BE2C (cell line): ENCODE measurements at places on chromosomes 5 and 9.

DNA sequence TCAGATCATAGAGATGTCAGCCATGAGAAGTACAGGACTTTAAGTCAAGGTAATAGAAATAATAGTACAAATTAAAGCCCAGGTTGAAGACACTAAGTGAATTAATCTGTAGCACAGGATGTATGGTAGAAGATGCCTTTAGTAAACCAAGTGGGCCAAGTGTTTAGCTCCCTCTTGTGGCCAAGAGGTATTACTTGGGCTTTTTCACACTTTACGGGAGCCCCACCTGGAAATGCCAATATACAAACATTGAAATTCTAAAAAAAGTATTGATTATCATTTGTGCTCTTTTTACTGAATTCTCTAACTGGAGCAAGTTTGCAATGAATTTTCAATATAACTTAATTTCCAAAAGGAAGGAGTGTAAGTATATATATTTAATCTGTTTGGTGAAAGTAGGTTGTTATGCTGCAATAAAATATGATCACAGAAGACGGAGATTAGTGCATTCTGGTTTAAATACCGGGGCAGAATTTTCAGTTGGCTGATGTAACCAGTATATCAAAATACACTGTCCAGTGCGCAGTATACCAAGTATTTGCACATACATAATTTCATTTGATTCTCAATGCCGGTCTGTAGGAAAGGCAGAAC, 84.7 kb downstream of the PARP8 start:
- peak; percentile 21 for DNase-seq

DNA sequence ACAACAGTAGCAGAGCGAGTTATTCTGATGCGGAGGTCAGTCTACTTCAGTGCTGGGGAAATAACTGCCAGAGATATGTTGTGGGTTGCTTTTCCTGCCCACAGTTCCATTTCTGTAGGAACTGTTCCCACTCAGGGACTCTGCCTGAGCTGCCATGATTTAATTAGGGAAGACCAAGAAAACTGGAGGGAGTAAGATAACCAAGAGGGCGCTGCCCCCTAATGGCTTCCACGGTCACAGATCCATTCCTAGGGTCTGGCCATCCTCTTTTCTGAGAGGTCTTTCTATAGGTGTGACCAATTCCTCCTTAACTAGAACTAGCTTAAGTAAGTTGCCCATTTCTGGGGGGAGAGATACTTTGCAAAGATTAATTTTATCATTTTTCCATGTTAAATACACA, 125.9 kb downstream of the APBA1 start:
- peak; percentile 70 for DNase-seq

DNA sequence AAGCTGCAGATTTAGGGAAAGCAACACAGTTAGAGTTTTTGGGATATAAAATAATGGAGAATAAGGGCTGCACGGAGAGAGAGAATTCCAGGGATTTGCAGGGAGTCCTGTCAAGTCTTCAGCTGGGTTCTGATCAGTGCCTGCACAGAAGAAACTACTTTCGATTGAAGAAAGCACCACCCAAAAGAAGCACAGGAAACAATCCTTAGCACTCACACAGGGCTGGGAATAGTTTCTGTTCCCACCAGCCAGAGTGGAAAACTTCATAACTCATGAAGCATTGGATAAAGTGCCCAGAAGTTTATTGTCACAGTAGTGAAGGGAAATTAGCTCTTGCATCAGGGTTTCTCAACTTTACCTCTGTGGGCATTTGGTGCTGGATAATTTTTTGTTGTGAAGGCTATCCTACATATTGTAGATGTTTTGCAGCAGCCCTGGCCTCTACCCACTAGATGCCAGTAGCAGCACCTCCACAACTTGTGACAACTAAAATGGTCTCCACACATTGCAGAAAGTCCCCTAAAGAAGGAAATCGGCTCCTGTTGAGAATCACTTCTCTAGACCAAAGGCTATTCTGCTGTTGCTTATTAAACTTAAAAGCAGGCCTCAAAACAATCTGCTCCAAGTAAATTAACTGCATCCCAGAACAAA, 71.0 kb upstream of the FAM120A start:
- DNase-seq: no peak

- no peak for DNase-seq
Measured at GRCh38 chr5:81838307-81838906, 87.5 kb upstream of the SSBP2 start.

DNA sequence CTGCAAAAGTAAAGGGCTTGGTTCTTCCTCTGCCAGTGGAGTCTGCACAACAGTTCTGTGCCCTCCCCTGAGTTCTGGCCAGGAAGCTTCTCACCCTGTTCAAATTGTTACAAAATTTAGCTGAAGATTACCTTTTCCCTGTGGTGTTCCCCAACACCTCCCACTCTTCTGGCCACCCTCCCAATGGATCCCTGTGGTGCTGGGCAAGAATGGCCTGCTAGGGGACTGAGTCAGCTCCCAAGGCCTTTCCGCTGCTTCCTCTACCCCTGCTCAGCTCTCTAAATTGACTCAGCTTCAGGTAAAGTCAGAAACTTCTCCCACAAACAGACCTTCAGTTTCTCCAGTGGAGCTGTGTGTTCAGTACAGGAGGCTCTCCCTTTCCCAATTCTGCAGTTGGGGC, 186.0 kb downstream of the NR2F1-AS1 start:
- no peak for DNase-seq

DNA sequence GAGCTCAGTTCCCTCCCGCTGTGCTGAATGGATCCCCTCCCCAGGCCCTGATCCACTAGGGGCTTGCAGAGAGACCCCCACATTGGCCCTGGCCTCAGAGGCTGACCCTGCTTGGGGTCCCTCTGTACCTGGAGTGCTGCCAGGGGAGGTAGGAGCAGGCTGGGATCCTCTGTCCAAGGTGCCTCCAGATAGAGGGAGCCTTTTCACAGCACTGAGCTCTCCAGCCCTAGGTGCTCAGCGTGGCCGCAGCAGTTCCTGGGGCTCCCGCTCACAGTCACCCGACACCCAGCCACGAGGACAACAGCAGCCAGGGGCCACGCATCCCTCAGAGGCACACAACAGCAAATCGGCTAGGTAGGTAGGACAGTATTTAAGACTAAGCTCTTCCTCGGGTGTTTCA, 62.2 kb upstream of the IRX2 start:
- DNase-seq: no peak

DNA sequence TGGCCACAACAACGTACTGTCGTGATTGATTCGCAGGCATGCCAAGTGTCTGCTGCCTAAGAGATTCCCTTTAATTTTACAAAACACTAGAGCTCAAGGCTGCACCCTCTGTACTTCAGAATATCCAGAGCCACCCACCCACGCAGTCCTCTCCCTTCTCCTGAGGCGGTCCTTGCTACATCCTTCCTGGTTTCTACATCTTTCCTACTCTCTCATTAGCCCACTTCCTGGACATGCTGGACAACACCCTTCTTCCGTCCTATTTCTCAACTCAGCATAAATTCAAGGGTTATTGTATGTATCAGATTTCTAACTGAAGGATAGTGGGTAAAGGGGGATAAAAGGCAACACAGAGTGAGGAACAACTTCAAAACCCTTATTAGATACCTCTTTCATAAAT, 148.4 kb upstream of the MAP3K1 start:
- no peak for DNase-seq

DNA sequence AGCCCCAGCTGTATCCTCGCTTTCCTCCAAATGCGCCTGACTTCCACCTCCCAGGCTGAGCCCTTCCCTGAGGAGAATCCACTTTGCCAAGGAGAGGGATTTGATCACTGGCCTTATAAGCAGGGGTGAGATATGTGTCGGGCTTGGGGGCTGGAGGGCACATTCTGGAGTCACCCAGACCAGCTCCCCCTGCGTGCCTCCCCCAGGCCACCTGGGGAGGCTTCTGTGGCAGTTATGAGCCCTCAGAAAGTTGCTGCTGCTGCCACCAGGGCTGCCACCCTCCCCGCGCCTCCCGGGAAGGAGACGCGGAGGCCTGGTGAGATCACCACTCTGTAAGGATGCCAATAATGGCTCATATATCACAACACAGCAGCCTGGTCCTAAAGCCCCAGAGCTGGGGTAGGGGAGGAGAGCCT, 211.5 kb downstream of the PAPPA start:
- DNase-seq: peak; percentile 38

DNA sequence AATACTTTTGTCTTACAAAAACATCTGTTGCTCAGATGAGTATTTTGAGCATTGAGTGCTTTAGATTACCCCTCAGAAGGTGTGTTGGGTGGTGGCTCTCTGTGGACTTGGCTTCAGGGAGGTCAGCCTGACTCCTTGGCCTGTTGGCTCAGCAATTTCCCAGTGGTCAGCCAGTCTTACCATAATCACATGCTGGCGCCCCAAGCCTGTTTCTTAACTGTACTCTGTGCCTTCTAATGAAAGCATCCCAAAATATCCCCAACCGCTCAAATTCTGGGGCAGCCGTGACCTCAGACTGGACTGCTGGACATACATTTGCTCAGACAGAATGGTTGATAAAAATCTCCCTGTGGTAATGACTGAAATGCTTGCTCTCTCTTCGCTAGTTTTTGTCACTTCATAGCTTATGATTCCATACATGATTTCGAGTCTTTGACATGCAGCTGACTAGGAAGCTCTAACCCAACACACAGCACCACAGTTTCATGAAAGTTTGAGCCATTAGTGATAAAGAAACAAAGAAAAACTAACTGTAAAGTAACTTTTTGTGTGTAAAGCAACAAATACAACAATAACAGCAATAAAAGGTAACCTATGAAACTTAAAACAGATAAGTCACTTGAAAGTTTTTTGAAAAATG, 562.2 kb upstream of the MEF2C start:
- no peak for DNase-seq

DNA sequence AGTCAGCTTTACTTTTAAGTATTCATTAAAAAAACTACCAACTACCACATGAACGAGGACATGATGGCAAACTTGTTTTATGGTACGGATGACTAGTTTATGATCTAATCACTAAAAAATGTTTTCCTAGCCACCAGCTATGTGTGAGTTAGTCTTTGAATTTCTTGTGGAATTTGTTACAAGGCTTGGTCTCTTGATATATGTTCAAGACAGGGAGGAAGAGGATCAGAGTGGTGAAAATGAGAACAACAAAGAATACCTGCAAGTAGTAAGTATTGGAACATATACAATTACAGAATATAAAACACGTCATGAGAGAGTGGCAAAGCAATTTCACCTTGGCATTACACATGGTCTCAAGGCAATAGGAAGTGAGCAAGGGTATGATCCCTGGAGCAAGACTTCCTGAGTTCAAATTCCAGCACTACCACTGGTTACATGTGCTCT, 548.6 kb upstream of the TLE4 start:
- no peak for DNase-seq
